ENCODE measurements at places on chromosomes 3 and 15.

DNA sequence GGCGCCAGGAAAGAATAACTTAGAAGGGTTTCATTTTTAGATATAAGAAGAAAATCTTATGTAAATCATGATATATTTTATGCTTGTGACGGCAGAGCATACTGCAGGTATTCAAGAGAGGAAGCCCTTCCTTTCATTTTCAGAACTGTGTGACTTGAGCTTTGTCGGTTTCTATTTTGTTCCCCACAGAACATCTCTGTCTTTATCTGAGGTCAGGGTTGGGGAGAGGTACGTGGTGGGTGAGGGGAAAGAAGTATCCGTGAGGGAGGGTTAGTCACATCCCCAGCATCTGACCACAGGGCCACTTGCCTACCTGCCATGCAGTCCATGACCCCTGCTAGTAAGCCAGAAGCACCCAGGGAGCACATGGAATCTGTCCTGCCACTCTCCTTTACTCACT, 126.5 kb downstream of the DGKG start:
- DNase-seq = no peak

- DNase-seq = peak; percentile 47
Observed at GRCh38 chr15:58738046-58738707, 11.3 kb downstream of the ADAM10 start.

GRCh38 chr15:36344887-36345286, 234.5 kb upstream of the CDIN1 start:
- DNase-seq = no peak

GRCh38 chr3:112365636-112366035, 32.7 kb downstream of the CD200 start:
- no peak for DNase-seq

DNA sequence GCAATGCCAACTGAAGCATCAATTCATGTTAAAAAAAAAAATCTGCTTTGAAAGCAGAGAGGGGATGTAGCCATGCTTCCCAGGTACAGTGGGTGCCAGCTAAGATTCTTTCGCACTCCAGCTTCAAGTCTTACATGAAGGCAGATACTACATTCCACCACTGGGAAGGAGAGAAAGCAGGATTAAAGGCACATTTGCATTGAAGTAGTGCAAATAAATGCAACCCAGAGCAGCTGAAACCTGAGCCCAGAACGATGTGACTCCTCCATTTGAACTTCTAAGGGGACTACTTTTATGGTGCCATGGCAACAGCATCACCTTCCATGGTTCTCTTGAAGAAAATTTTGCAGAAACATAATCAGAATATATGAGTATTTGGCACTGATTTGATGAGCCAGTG, 19.1 kb upstream of the GJD2 start:
- no peak for DNase-seq

DNA sequence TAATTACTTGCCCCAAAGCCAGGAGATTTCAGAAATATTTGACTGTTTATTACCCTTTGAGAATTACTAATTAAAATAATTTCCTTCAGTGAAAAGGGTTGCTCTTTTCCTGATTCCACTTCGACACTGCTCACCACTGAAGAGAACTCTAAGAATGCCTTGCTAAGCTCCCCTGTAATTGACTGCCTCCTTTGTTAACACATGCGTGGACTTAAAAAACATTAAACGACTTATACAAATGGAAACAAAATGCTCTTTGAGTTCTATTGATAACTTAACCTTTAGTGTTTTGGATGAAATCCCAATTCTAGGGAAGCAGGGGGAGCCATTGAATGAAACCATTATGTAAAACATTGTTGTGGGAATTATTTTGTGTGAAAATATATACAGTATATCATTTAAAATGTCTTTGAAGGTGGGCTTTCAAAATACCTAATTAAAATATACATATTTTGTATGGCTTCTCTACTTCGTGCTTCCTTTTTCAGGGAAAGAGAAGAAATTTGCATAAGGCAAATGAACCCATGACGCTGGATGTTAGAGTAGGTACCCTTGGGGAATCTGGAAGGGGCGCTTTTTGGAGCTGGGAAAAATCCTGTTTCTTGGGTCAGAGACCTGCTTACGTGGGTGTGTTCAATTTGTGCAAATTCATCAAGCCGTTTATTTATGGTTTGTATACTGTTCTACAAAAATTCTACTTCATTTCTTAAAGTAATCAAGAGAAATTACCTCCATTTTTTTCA, 64.2 kb downstream of the WWTR1 start:
- DNase-seq = no peak

GRCh38 chr15:43762824-43763223, 13.9 kb downstream of the ELL3 start:
- no peak for DNase-seq

- DNase-seq = no peak
Observed at GRCh38 chr3:195906865-195907683, 1.3 kb downstream of the TNK2 start.

All from fibroblast of the aortic adventitia (primary cell).